Upper lobe of right lung (tissue), 1 donor: ENCODE measurements at places on chromosomes 4 and X.

DNA sequence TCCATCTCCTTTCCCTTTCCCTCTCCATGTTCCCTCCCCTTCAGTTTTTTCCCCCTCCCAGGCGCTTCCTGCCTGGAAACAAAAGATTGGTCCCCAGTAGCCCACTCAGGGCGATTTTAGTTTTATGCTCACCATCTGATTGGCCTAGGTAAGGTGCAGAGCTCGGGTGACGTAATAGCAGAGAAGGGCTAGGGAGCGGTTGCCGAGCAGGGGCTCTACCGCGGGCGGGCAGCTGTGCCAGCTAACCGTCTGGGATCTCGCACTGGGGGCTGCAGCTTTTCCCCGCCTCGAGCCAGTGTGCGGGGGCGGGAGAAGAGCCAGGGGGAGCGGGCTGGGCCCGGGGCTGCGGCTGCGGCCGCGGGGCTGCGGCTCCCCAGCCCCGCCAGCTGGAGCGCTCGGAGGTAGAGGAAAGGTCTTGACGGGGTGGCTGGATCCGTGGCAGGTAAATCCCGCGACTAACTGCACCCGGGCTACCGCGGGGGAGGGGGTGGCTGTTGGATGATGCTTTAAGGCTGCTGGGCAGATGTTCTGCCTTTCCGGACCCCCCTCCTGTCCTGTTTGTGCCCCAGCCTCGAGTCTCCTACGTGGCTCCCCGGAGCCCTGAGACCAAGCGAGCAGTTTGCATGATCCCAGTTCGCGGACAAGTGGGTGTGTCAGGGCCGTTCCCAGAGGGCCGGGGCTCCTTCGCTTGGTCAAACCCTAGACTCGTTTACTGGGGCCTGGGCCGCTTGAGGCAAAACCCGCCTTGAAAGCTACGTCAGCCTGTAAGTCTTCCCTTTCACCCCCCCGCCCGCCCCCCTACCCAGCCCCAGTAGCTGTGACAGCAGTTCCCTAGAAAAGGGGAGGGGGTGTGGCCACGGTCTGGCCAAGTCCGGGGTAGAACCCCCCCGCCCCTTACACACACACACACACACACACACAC is at the start of gene PAK3:
Gene PAK3 (plus strand): TSS at position 218 of the 922 bp plus-strand sequence. CDS start 26,913 bp downstream, outside the sequence.
- peak; percentile 55 for DNase-seq

- DNase-seq = no peak
Observed at GRCh38 chrX:148020329-148020728, 39.2 kb downstream of the FMR1NB start.

DNA sequence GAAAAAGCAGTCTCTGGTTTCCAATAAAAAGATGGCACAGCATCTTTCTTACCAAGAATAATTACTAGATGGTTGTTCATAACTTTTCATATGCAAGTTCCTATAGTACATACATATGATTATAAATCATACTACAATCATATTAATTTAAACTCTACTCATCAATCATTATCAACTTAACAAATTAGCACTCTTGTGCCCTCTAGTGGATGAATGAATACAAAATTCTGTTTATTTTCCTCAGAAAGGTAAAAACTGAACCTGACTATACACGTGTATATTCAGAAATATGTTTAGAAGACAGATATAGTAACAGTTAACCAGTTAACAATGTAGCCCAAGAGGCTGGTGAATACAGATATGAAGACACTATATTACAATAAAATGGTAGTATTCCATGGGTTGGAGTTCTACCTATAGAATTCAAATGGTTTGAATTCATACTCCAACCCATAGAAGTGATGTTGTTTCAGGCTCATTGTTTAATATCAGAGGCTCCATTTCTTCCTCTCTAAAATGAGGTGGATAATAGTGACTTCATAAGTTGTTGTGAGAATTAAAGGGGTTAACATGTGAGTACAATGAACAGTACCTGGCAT is 100.0 kb downstream of the ADAMTS3 start:
- DNase-seq = no peak

DNA sequence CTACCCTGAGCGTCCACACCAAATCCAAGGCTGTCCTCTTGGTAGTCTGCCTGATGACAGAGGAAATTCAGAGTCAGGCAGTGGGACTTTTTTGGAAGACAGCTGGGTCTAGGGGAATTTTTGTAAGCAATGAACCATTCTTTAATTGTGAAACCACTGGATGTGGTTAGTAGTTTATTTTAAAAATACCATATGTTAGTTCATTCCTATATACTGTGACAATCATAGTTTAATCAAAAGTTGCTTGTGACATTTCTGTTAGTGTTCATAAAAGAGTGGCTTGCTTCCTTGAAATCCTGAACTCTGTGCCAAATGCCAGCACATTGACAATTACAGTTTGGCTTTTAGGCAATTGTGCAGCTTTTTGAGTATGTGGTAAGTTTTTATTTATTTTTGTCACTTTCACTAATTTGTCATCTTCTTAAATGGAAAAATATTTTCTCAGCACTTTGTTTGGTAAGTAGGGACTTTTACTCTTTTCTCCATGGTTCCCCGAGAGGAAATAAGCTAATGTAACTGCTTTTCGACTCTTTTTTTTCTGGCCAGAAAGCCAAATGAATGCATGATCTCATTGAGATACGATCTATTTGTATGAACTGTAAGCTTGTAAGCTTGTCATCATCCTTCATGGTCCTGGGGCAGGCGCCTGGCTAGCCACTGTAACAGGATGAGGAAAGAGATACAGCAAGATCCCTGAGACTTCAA is 72.6 kb upstream of the SLC4A4 start:
- DNase-seq = no peak

DNA sequence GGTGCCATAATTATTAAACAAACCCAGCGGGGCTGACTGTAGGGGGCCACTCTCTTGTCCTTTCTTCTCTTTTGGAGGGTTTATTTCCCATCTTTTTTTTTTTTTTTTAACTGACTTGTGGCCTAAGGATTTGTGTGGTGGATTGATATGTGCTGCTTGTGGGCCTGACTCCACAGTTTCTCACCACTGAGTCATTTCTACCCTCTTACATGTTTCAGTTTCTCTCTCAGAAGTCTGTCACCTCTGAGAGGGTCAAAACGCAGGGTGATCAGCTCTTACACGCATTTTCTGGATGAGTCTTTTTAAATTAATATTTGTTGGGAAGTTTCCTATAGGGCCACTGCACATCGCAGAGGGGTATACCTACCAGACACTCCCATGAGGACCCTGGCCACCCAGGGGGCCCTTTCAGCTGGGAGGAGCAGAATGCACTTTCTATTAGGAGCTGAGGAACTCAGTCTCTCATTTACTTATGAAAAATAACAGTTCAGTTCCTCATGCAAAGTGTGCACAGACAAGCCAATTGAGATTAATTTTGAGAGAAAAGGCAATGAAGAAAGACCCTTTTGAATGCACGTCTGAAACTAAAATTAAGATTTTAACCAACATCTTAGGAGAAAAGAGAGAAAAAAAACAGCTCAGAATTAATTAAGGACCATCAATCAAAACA is 407.9 kb downstream of the TECRL start:
- DNase-seq = no peak

DNA sequence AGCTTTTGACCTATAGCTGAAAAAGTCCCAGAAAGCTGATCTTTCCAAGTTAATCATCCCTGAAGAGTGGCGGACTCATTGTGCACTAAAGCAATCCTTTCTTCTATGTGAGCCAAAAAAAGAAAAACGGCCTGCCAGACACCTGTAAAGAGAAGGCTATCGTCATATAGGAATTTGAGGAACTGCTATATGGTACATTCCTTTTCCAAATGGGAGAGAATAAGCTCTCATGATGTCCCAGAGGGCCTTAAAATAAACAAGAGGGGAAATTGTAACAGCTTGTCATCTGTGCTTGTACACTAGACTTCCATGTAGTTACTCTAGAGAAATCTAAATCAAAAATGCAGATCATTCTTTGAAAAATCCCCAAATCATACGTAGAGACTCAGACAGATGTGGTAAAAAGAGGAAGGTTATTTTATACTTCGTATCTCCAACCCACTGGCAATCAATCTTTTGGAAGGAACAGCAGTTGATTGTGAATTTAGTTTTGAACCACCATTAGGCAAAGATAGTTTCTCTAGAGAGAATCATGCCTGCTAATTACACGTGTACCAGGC is 26.1 kb downstream of the GPR174 start:
- no peak for DNase-seq

GRCh38 chr4:84849051-84849640 is 117.3 kb downstream of the WDFY3 start:
- no peak for DNase-seq

- no peak for DNase-seq
Observed at GRCh38 chr4:164828955-164829354, 48.0 kb upstream of the APELA start.

GRCh38 chr4:186643501-186644310 is 80.0 kb downstream of the FAT1 start:
- no peak for DNase-seq

- DNase-seq = no peak
Observed at GRCh38 chr4:184347251-184348239, 126.8 kb downstream of the IRF2 start.

- no peak for DNase-seq
Observed at GRCh38 chr4:26864899-26865298, 4.3 kb downstream of the STIM2 start.

DNA sequence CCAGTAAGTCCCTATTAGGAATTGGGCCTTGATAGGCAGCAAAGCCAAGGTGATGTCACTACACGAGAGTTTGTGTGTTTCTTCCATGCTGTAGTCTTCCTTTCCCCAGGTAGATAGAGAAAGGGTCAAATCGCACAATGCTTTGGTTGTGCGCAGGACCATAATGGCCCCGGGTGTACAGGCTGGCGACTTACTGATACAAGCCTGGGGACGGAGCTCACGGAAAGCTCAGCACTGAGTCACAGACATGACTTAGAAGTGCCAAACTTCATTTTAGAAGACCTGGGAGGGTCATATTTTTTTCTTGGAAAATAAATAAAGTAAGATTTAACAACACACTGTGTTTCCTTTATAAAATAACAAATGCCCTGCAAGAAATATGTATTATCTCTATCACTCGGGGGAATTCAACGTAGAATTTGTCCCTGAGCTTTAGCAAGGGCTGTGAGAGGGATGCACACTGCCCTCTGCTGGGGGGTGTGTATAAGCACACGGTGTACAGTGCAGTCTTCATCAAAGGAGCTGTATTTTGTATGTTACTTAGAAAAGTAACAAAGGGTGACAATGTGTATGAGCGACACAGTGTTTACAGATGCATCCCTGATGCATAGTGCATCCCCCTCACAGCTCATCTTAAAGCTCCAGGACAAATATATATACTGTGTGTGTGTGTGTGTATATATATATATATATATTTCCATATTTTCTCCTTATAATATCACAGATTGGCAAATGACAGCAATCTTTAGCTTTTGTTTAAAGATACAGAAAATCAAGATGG is 254.5 kb upstream of the VEGFC start:
- DNase-seq = peak; percentile 67

- DNase-seq = no peak
Observed at GRCh38 chr4:111266937-111267336, 644.1 kb upstream of the PITX2 start.

DNA sequence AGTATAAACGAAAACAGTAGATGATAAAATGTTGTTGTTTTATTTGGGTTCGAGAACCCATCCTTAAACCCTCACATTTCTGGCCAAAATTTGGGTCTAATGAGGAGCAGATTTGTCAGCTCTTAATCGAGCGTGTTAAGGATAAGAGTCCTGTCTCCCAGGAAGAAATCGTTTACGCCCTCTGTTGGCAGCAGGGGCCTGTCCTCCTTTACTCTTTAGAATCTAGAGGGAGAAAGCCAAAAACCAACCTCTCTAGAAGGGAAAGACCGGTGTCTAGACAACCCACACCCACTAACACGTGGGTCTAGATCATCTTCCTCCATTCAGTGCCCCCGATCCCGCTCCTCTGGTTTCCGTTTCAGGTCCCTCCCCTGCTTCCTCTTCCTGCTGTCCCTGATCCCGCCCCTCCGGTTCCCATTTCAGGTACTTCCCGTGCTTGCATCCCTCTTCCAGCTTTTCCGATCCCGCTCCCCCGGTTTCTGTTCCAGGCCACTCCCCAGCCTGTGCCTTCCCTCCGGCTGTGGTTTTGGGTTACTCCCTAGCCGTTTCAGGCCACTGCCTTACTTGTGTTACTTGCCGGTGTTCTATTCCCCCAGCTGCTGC is 339.1 kb downstream of the PAPSS1 start:
- no peak for DNase-seq

GRCh38 chr4:176479767-176480166 is 160.0 kb downstream of the SPCS3 start:
- DNase-seq = no peak

DNA sequence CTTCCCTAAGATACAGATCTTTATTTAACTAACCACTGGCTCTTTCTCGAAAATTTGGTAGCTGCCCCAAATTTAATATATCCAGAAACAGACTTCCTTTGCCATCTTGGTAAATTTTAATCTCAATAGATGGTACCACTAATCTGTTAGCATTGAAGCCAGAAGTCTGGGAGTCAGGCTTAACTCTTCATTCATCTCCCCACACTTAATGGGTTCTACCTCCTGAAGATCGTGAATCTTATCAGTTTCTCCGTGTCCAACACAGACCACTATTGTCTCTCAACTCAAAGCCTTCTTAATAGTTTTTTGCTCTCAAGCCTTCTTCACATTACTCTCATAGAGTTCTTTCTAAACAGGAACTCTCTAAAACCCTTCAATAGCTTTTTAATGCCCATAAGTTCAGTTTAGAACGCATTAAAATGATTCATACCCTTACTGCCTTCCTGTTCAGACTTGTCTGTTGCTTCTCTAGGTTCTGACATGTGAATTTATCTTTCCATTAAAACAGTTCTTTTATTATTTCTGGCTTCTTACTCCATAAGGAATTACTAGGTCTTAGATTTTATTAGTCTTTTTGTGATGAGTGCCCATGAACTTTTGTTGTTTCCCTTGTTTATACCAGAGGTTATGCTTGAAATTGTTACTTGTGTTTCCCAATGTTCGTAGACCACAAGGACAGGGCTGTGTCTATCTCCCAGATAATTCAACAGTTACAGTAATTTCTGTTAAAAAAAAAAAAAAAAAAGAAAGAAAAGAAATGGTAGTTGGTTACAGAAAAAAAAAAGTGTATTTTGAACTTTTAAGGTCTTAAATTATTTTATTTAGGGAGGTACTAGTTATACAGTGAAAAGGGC is 54.7 kb downstream of the SMARCAD1 start:
- DNase-seq = no peak

- DNase-seq = no peak
Observed at GRCh38 chr4:138189206-138189605, 52.9 kb downstream of the SLC7A11 start.

- peak; percentile 67 for DNase-seq
Observed at GRCh38 chrX:72100824-72101351, 30.8 kb downstream of the RTL5 start.

GRCh38 chr4:52852711-52853110 is 9.4 kb upstream of the RASL11B start:
- no peak for DNase-seq

DNA sequence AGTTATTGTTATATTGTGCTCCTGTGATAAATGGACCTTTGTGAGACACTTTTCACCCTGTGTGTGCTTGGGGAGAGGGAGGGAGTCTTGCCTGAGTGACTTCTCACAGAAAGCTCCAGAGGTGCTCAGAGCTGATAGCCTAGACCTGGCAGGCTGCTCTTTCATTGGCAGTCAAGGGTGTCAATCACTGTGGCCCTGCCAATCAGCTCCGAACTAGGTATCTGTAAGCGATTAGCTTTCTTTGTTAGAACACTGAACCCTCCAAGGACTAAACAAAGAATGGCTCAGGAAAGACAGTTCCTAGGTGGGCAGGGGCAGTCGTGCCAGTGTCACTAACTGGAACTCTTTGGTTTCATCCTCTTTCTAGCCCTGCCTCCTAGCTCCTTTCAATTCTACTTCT is 2.7 kb upstream of the NALF2 start:
- DNase-seq = no peak

GRCh38 chr4:150546286-150546685 is 35.7 kb upstream of the MAB21L2 start:
- DNase-seq = no peak
